Forelimb muscle (tissue), 1 donor: ENCODE measurements at places on chromosomes 2 and 18.

GRCh38 chr18:44474591-44474990 is 206.1 kb upstream of the SETBP1 start:
- no peak for DNase-seq

- DNase-seq = no peak
Observed at GRCh38 chr2:178910005-178910404, 102.8 kb upstream of the TTN start.

- DNase-seq = no peak
Observed at GRCh38 chr2:111164078-111164477, 43.4 kb downstream of the BCL2L11 start.

DNA sequence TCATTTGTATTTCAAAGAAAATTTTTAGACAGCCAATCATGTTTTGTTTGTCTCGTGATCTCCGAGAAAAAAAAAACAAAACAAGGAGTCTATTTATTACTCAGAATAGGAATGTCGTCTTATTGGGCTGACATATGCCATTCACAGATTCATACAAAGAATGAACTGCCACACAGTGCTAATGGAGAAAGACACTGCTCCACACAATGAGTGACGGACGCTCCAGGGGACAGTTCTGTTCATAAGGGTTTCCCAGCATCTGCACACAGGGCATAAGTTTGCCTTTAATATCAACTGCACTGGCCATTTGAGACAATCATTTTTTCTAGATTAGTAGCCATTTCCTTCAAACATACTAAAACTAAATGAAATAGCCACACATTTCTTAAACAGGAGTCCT is 3.4 kb downstream of the SERTAD2 start:
- no peak for DNase-seq

DNA sequence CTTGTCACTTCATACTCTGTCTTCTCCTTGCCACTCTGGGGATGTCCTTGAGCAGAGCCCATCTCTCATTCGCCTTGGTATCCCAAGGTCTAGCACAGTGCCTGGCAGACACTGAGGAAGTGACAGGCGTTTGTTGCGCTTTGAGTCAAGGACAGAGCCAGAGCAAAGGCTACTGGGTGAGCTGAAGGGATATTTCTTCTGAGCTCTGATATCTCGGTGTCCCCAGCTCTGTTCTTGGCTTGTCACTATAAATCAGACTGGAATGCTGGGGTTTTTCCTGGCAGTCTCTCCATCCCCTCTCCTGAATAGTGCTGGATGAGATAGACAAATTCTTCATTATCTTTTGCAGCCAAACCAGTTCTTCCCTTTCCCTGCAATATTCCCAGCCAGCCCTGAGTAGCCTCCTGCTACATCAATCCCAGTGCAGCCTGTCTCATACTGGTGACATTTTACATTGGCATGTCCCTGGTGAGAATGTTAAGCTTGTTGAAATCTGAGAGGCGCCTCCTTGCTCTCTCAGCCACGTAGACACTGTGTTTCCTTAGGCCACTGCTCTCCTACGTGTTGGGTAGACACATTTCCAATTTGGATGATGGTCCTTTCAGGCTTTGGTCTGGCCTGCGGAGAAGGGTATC is 61.7 kb downstream of the CTIF start:
- DNase-seq = no peak

GRCh38 chr2:12236136-12236844 is 480.4 kb upstream of the TRIB2 start:
- DNase-seq = no peak

DNA sequence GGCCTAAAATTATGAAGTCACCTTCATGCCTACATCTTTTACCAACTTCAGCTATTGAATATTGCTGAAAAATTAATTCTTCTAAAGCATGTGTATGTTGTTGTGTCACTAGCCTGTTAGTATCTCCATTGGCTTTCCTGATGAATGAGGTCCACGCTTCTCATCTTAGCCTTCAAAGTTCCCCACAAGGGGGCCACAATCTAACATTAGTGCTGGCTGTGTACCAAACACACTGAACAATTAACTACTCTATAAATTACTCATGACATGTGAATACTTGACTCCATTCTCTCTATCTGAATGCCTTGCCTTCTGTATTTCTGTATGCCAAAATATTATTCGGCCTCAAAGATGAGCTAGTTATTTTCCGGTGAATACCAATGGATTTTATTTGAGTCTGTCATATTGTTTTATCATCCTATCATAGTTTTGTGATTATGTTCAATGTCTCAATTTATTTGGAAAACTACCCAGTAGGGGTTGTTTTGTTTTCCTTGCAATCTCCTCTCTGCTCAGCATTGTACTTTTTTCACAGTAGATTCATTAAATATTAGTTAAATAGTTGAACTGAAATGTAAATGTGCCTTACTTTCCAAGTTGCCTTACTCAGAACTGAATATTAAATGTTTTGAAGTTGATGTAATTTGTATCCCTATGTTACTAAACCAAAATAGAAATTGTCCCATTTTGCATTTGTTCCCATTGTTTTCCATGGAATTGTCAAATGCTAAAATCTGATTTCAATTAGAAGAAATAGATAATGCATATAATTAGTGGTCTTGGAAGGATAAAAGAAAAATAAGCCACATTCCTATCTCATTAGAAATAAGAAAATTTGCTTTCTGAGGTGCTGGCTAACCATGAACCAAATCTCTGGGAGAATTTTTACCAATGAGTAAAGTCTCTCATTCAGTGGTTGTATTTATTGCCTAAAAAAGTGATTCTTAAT is 208.4 kb upstream of the COL3A1 start:
- DNase-seq = no peak

DNA sequence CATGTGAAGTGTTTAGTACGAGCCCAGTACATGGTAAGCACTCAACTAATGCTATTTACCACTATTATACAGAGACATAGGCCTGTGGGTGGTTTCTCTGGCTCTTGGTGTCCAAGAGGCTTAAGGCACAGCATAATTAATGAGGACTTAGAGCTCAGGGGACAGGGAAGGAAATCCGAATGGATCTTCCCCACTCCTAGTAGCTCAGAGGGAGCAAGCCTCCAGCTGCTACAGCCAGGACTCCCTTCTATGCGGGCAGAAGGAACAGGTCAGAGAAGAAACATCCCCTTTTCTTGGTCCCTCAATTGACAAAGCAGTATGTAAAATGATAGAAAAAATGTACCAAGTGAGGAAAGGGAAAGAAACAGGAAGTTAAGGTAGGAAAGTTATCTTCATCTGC is 261.3 kb upstream of the STON1 start:
- no peak for DNase-seq

- DNase-seq = no peak
Observed at GRCh38 chr2:202909394-202910192, 1.9 kb downstream of the WDR12 start.
